T-cell (primary cell): ENCODE measurements at places on chromosomes 13 and 19. TPM values are rescaled to one million over a fixed set of nuclear protein-coding genes. Genes with fewer than 3 reads are reported as not detected.

LIM2 gene
- total RNA-seq, result not detected

SPACA4 gene
- not detected for total RNA-seq

- DNase-seq, result no peak
These were observed 161.7 kb downstream of the KLF12 start for GRCh38 chr13:73972545-73972944.

DNA sequence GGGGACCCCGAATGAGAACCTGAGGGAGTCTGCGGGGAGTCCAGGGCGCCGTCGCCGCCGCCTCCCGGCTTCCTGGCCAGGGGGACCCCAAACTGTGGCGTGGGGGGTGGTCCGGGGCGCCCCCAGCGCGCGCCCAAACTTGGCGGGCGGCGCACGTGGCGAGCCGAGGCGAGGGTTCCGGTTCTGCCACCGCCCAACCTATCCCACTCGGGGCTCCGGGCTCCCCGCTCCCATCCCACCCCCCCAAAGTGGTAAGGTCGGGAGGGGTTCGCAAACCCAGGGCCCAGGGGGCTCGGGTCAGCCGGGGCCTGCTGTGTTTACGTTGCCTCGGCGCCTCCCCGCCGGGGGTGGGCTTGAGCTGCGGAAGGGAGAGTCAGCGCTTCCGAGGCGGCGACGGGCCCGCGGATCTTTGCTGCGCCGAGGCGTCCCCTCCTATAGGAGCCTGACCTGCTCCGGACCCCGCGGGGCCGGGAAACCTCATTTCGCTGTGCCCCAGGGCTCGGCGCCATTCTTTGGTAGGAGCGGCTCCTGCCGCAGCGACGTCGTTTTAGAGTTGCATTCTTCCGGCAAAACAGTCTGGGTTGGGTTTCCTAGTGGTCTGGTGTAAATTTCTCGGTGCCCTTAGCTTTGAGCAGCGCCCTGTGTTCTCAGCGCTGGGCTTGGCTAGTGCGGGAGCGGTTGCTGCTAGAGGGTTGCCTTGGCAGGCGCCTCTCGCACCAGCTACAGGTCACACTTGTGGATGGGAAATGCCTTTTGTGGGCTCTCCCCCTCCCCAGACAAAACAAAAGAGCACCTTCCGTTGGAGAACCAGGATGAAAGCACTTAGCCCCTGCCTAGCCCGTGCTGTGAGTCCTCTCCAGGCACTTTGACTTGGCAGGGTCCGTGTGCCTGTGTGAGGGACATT lies 1.2 kb downstream of the DAZAP1 start:
- peak; percentile 56 for DNase-seq

GRCh38 chr13:75506018-75506417 lies 24.0 kb upstream of the TBC1D4 start:
- DNase-seq, result no peak

SPHK2 gene
- total RNA-seq, result 33.2 TPM

DNA sequence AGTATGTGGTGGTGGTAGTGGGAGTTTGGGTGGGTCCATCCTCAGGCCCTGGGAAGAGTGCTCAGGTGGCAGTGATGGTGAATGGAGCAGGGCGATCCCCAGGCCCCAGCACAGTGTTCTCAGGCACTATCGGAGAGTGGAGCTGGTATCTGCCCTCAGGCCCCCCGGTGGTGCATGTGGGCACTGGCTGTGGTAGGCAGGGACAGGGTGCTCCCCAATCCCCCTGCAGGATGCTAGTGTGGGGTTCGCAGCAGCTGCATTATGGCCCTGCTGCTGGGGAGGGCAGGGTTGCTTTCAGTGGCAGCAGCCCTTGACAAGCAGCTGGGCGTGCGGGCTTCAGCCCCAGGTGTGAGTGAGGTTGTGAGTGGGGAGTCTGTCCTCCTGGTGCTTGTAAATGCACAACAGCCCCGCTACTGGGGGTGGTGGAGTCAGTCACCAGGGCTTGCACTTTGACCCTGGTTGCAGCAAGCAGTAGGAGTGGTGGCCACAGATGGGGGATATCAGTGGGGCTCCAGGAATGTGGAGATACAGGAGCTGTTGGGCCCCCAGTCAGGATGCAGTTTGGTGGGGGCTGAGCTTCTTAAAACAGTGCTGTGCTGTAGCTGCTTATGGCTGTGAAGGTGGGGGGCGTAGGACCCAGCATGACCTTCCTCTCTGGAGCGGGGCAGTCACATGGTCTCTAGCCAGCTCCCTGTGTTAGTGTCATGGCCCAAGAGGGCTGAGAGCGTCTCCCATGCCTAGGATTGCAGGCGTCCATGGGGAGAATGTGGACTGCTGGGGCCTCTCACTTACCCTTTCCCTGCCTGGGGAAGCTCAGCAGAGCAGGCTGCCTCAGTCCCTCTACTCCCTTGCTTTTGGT lies 38.7 kb upstream of the ARHGEF7 start:
- no peak for DNase-seq

DNA sequence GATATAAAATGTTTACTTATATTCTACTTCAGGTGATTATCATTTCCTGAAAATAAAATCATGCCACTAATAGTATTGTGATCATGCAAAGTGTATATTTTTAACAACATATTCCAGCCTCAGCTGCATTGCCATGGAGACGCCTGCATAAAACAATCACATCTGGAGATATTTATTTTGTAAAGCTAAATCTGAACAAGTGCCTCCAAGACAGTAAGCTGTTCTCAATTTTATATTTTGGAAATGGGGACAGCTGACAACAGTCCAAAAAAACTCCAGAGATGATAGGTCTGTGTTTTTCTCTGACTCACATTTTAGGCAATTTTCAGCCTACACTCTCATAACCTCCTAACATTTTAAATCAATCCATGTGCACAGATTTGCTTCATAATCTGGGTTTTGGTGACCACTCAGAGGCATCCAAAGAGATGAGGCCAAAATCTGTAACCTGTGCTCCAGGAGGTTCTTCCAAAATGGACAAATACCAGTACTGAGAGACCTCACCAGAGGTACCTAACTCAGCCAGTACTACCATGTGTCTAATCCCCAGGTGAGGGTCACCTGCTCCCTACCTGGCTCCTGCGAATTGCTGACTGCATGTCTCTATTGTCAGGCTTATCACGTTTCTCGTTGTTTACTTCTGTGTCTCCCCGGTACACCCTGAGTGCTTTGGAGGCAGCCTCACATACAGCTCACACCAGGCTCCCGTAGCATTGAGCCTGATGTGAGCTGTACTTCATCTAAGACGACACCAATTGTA lies 62.7 kb downstream of the COL4A1 start:
- DNase-seq, result no peak

HIF3A gene
- total RNA-seq, result 0.13 TPM

DNA sequence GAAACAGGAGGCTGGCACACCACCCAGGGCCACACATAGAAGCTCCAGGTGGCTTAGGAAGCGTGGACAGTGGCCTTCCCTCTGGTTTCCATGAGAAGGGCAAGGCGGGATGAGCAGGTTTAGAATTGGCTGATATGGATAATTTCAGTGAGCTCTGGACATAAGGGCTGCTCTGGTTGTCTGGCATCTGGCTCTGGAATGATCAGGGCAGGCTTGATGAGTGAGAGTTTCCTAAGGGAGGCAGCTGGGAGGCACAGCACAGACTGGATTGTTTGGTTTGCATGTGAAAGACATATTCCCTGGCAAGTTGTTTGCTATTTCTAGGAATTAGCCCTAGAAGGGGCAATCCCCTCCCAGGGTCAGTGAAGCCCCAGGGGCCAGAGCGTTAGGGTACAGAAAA lies 129.5 kb downstream of the ATP8A2 start:
- no peak for DNase-seq

- DNase-seq, result no peak
These were observed 9.1 kb upstream of the VWA8 start for GRCh38 chr13:41970022-41970421.

- no peak for DNase-seq
These were observed 35.9 kb downstream of the ELF1 start for GRCh38 chr13:40983259-40983658.

- DNase-seq, result no peak
These were observed 641 bp downstream of the SGTA start for GRCh38 chr19:2782329-2782935.

SGCG gene
- total RNA-seq, result not detected

DNA sequence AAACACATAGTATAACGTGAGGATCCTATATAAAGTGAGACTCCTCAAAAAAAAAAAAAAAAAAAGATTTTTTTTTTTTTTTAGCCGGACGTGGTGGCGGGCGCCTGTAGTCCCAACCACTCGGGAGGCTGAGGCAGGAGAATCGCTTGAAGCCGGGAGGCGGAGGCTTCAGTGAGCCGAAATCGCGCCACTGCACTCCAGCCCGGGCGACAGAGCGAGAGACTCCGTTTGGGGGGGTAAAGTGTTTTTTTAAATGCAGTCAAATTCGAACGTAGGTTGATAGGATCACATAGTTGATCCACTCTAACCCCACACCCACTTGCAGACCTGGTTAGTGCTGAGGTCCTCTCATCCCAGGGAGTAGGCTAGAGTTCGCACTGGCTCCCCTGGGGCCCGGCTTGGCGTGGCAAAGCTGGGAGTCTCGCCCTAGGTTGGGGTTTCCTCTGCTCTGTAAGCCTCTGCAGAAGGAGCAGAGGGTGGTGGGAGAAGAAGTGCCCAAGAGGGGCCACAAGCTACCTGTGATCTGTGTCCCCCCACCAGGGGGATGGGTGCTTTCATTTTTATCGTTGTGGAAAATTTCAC lies 6.5 kb downstream of the RNF225 start:
- no peak for DNase-seq

DNA sequence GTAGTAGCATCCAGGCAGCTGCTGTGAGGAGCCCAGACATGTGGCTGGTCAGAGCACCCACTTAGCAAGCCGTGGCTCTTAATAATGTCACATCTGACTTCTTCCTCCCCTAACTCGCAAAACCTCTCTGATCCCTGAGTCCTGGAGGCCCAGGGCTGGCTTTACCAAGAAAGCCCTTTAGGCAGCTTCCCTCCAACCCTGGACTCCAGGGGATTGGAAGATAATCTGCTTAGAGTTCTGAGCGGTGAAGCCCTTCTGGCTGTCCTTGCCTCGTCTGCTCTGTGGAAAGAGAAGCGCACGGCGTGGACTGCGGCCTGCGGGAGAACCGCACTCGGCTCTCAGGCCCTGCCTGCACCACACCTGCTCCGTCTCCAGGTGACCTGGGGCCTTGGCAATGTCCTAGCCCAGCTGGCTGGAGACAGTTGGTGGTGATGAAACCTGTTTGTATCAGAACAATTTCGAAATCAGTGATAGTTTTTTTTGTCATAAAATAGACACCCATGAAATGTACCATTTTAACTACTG lies 64.5 kb upstream of the MCF2L start:
- no peak for DNase-seq

GRCh38 chr13:104773775-104774174 lies 1707.6 kb upstream of the SLC10A2 start:
- DNase-seq, result no peak

- peak; percentile 52 for DNase-seq
These were observed 12.7 kb downstream of the NPAS1 start for GRCh38 chr19:47032171-47032811.

DNA sequence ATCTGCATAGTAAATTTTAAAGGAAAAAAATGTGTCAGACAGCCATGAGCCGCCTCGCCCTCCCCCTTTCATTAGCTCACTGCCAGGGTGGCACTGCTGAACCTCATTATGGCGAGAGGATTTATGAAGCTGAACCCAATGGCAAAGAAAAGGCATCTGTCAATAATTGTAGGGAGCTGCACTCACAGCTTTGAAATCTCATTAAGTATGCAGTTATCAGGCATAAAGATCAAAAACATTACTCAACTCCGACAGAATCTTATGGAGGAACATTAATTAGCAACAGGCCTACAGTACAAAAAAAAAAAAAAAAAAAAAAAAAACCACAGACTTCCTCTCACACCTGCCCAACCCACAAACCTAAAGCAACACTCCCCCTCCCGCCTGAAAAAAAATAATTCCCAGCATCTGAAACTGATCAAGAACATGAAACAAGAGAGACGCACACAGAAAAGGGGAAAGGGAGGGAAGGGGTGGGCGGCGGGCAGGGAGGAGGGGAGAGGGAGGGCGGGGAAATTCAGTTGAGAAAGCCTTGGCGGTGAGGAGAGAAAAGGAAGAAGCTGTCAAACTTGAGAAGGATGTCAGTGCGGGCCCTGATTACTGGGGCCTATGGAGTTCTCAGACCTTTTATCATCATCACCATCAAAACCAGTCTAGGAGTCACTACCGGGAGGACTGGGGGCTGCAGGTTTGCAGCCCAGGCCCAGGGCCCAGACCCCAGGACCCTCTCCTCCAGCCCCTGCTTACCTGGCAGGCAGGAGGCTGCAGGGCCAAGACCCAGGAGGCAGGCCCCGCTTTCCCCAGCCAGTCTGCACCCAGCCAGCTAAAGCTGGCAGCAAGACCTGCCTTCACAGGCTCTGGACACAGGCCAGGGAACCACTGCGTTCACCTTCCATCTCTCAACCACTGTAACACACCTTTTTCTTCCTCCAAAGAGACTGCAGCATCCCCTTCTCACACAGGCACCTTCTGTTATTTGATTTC lies 8.9 kb downstream of the TSHZ3 start:
- DNase-seq, result peak; percentile 10

DNA sequence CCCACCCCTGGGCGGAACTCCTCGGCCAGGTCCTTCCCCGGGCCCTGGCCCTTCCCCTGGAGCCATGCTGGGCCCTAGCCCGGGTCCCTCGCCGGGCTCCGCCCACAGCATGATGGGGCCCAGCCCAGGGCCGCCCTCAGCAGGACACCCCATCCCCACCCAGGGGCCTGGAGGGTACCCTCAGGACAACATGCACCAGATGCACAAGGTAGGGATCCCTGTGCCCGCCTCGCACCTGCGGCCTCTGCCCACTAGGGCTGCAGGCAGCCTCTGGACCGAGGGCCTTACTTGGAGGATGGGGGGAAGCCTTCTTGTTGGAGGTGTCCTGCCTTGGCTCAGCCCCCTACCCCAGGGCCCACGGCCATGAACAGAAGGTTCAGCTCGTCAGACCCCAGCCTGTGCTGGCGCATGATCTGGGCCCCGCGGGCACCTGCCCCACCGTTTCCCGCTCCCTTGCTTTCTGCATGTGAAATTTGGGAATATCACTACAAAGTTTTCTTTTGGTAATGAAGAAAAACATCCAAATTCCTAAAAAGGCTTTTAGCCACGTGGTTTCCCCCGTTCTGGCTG lies 23.4 kb downstream of the SMARCA4 start:
- no peak for DNase-seq

GRCh38 chr19:58353717-58354477 lies 605 bp upstream of the A1BG start:
- DNase-seq, result no peak

DNA sequence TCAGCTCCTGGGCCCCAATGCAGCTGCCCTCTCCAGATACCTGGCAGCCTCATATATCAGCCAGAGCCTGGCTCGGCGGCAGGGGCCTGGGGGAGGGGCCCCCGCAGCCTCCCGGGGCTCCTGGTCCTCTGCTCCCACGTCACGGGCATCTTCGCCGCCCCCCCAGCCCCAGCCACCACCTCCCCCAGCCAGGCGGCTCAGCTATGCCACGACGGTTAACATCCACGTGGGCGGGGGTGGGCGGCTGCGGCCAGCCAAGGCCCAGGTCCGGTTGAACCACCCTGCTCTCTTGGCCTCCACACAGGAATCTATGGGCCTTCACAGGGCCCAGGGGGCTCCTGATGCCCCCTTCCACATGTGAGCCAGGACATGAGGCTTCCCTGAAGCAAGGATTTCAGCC lies 10.8 kb downstream of the RPS16 start:
- DNase-seq, result no peak

A1BG gene
- total RNA-seq, result 17.9 TPM

- no peak for DNase-seq
These were observed 567 bp downstream of the SBK2 start for GRCh38 chr19:55536366-55536765.

PTGER1 gene
- not detected for total RNA-seq
